Activated gamma-delta T cell treated with Interleukin-2 at 50 U/mL for 16 hours (primary cell): ENCODE measurements at places on chromosomes 2 and 18.

- no peak for DNase-seq
Observed at GRCh38 chr2:160735696-160736095, 242.1 kb upstream of the RBMS1 start.

GRCh38 chr2:43541165-43541564 lies 54.7 kb downstream of the THADA start:
- no peak for DNase-seq

GRCh38 chr2:113164930-113165585 lies 8.7 kb upstream of the PSD4 start:
- DNase-seq: no peak

DNA sequence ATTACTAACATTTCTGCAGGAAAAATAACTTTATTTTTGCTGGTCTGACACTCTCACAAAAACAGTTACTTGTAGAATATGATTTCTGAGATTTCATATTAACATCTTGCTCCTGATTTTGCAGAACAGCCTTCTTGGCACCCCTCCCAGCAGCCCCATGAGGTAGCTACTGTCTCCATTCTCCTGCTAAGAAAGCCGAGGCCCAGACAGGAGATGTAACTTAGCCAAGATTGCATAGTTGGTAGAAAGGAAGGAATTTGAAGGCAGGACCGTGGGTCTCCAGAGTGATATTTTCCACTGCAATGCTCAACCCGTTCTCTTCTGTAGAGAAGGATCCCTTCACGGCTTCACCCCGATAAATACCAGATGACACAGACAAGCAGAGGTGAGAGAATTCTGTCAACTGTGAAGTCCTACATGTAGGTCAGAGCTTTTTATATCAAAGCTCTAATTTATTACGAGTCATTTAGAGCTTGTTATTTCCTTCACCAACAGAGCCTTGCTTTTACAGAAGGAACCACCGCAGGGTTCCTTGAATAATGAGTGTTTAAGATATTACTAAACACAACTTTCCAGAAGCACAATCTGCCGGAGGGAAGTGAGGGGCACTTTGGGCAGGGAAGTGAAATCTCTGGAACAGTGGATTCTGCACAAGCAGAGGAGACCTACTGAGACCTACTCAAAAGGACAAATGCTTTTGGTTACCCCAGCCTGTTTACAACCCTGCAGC lies 48.0 kb upstream of the MYCN start:
- no peak for DNase-seq

GRCh38 chr2:172991031-172991430 lies 84.6 kb upstream of the MAP3K20 start:
- DNase-seq: no peak

DNA sequence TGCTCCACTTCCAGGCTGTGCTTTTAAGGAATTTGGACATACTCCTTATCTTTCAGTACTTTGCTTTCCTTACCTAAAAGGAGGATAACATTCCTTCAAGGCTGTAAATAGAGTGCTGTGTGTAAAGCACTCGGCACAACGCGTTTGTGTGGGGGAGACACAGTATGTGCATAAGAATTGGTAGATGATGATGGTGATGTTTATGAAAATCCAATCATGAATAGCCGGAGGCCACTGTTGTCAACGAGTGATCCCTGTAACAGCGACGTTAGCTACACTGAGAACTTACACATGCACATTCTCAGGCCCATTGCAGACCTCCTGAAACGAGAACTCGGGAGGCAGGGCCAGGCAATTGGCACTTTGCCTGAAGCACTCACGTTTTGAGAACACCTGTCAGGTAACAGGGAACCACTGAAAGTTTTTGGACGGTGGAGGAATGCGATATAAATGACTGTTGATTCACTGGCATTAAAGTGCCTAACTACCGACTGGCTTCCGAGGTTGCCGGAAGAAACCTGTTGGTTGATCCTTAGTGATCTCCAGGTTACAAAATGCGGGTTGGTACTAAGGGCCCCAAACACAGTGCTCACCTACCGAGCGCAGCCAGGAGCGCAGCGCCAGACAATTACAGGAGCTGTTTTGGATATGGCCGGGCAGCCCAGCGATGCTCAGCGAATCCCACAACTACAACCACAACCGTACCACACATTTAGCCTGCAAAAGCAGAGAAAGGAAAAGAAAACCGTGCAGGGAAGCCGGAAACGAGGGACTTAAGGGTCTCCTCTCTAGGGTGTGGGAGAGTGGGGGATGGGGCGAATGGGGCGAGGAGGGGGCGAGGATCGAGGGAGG lies 1.0 kb upstream of the MAP4K4 start:
- DNase-seq: no peak

DNA sequence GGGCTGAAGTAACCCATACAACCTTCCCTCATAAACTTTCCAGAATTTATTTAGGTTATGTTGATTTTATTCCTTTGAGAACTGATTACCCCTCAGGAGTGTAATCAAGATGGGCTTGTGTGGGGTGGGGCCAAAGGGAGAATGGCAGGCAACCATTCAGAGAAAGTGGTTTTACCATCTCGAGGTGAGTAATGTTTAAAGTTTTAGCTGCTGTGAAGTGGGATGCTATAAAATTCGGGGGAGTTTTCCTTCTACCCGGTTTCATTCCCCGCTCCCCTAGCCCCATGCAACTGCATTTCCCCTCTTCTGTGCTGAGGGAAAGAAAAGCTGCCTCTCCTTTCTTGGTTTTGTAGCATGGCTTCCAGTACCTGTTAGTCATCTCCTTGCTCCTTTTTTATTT lies 34.7 kb downstream of the MAP4K4 start:
- DNase-seq: no peak

DNA sequence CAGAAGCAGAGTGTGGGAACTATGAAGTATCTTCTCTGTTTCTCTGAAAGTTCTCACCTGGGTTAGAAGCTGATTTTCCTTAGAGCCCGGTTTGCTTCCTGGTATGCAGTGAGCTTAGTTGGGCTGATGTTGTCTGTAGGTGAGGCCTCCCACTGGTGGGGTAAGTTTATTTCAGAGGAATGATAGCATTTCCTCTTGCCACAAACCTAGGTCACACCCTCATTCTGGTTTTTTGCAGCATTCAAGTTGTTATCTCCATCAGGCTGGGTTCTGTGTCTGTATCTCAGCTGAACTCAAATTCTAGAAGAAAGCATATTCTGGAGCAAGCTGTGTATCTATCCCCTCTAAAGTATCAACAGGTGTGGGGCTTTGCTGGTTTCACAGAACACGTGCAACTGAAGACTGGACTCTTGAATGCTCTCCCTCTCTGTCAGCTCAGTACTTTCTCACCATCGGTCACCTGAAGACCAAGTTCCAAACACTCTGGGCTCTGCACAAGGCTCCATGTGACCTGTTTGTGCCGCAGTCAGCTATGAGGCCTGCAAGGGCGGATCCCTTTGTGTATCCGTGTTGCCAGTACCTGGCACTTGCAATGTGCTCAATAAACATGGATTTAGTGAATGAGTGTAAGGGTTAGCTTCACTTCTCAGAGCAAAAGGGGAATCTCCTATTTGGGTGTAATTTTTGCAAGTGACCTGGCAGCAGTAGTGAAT lies 49.5 kb upstream of the MBOAT2 start:
- no peak for DNase-seq

- no peak for DNase-seq
Observed at GRCh38 chr2:128786741-128787478, 468.2 kb upstream of the HS6ST1 start.

GRCh38 chr18:21315741-21316197 lies 73.7 kb downstream of the GREB1L start:
- DNase-seq: no peak

- no peak for DNase-seq
Observed at GRCh38 chr2:151733771-151734672, at the start of gene NEB. Gene NEB (minus strand): TSS chr2:151734476. CDS start chr2:151733156, 1,320 bp downstream.

DNA sequence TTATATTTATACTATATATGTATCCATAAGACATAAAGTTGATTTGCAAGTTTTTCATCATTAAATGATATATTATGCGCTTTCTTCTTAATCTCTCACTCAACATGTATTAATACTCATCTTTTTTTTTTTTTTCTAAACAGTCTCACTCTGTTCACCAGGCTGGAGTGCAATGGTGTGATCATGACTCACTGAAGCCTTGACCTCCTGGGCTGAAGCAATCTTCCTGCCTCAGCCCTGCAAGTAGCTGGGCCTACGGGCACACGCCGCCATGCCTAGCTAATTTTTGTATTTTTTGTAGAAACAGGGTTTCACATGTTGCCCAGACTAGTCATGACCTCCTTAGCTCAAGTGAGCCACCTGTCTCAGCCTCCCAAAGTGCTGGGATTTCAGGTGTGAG lies 51.4 kb upstream of the MAP4K3 start:
- DNase-seq: no peak

DNA sequence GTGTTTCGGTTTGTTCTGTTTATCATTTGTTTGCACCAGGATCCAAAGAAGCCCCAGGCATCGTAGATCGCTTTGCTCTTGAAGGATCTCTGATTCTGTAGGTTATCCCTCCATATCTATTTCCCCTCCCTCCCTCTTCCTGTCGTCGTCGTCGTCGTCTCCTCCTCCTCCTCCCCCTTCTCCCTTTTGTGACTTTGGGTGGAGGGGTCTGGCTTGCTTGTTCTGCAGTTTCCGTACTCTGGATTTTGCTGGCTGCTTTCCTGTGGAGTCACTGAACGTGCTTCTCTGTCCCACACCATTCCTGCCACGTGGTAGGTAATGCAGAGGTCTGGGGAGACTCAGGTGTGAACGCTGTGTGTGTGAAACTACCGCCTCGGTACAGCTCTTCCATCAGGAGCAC lies 225.0 kb downstream of the LDLRAD4 start:
- DNase-seq: no peak

GRCh38 chr18:63067939-63068338 lies 251.6 kb downstream of the BCL2 start:
- DNase-seq: no peak

DNA sequence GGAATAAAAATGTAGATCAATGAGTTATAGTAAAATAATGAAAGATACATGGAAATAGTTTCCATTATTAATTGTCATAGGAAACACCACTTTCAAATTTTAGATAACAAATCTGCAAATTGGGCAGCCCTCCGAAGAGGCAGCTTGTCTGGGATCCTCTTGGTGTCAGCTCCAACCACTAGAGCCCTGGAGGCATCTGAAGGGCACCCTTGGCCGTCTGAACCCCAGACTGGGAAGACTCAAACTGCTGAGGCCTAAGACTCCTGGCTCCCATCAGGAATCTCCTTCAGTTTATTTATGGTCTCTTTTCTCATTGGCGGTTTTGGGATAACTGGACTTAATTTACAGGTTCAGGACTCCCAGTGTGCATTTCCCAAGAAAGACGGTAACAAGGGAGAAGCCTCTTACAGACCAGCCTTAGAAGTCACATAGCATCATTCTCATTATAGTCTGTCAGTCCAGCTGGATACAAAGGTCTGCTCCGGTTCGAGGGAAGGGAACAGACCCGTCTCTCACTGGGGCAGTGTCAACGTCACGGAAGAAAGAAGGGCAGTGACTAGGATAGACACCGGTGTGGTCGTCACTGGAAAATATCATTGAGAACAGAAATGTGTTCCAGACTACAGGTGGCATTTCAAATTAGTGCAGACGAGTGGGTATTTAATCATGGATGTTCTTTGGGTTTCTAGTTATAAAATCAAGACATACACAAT lies 390.7 kb upstream of the NETO1 start:
- DNase-seq: no peak

DNA sequence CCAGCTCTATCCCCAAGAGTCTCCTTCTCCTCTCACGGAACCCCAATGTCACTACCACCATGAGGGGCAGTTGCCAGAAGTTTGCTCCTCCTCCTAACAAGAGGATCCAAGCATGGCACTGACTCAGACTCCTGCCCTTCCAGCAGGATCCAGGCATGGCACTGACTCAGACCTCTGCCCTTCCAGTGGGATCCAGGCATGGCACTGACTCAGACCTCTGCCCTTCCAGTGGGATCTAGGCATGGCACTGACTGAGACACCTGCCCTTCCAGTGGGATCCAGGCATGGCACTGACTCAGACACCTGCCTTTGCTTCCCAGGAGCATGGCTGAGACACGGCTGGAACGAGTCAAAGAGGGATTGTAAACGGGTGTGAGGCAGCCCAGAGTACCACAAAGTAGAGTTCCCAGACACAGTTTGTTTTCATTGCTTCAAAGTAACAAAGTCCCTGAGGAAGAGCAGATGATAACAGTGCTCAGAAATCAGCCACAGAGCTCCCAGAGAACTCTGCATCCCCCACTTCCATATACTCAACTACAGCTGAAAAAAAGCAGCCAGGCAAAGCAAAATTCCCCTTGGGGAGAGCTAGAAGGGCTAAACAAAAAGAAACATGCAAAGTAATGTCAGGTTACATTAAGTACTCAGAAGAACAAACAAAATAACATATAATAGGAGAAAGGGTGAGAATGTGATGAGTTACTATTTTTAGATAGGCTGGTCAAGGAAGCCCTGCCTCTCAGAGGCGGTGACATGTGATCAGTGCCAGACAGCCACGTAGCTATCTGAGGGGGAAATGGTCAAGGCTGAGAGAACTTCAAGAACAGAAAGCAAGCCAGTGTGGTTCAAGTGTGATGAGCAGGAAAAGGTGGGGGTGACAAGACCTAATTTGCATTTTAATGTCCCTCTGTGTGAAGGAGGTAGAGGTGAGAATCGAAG lies 3.0 kb downstream of the BUB1 start:
- DNase-seq: peak; percentile 40

- no peak for DNase-seq
Observed at GRCh38 chr2:159894145-159894838, 96.3 kb upstream of the CD302 start.

GRCh38 chr2:241906826-241907570 lies 37.5 kb downstream of the RTP5 start:
- no peak for DNase-seq

DNA sequence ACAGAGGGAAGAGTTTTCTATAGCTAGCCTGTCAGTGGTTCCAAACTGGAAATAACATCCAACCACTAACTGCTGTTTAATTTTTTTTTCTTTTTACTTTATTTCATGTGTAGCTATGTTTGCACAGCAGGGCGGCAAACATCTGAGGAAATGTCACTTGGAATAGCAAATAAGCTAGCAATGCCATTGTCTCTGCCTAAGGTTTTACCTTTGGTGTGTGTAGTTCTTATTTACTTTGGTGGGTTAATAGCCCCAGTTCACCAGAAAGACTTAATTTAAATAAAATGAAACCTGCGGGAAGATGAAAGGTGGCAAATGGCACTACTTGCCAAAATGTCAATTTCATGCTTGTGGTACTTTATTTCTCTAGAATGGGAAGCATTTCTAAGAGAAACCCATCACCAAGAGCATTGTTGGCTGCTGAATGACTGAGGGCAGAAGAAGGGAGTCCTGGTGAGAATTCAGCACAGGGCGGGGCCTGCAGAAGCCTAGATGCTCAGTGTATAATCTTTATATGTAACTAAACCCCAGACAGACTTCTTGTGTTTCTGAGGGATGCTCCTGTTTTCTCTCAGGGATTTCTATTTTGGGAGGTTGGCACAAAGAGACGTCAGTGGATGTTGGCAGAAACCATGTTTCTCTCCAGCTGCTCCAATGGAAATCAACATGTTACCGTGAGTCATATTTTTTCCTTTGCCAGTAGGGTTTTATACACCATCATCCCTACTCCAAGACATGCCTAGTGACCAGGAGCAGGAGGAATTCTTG lies 300.4 kb upstream of the NT5C1B start:
- DNase-seq: no peak

- no peak for DNase-seq
Observed at GRCh38 chr2:133061874-133062593, 392.0 kb upstream of the LYPD1 start.
